ENCODE measurements at places on chromosomes 3 and 15.

GRCh38 chr3:14608298-14608697 lies 43.3 kb upstream of the CCDC174 start:
- DNase-seq = no peak

DNA sequence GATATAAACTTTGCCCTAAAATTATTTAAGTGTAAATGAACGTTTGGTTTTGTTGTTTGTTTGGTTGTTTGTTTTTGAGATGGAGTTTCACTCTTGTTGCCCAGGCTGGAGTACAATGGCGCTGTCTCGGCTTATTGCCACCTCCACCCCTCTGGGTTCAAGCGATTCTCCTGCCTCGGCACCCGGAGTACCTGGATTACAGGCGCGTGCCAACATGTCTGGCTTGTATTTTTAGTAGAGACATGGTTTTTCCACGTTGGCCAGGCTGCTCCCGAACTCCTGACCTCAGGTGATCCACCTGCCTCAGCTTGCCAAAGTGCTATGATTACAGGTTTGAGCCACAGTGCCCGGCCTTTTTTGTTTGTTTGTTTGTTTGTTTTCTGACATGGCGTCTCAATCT lies 87.9 kb upstream of the CHD2 start:
- DNase-seq = no peak

- no peak for DNase-seq
Observed at GRCh38 chr15:87215100-87215499, 1041.4 kb downstream of the NTRK3 start.

- DNase-seq = no peak
Observed at GRCh38 chr3:191997093-191997492, 536.1 kb downstream of the PYDC2 start.

GRCh38 chr3:65963787-65964677 lies 74.7 kb downstream of the MAGI1 start:
- peak; percentile 96 for DNase-seq

Data from GM23248 (cell line).